OCI-LY7 (cell line): ENCODE measurements at places on chromosomes 7 and 10.

DNA sequence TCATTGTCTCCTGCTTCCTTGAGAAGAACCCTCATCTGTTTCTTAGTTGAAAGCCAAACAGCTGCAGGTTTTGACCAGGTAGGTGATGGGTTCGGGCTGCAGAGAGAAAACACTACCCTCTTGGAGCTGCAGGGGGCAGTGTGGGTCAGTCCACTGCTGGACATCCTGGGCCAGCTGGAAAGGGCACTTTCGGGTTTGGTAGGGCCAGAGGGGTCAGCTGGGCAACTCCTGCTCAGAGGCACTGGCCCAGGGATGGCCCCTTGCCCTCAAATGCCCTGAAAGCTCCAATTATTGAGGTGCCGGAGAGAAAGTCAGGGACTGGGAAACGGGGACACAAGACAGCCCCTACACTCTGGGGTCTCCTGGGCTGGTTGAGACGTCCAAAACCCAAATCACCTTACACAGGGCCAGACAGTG, 90.7 kb downstream of the MKI67 start:
- peak; percentile 40 for DNase-seq

DNA sequence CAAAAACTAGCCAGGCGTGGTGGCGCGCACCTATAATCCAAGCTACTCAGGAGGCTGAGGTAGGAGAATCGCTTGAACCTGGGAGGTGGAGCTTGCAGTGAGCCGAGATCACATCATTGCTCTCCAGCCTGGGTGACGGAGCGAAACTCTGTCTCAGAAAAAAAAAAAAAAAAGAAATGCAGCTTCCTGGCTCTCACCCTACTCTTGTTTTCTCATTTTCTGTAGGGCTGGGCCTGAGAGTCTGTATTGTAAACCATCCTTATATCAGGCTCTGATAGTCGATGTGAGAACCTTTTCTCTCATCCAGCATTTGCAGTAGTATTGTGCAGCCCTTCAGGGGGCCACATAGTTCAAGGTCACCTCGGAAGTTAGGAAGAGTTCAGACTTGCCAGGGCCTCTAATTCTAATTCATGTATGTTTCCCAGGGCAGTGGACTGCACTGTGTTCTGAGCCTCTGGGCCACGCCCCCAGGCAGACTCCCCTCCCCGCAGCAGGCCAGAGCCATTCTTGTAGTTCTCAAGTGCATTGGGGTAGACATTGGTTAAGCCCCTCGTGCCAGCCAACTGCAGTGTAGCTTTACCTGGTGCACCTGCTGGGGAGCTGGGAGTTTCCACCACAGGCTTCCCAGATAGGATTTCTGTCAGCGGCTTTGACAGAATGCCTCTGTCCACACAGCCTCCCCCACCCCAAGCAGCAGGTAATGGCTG, 38.3 kb upstream of the PDCD4 start:
- DNase-seq, result no peak

GRCh38 chr7:81462672-81463071, 307.2 kb downstream of the HGF start:
- DNase-seq, result no peak

DNA sequence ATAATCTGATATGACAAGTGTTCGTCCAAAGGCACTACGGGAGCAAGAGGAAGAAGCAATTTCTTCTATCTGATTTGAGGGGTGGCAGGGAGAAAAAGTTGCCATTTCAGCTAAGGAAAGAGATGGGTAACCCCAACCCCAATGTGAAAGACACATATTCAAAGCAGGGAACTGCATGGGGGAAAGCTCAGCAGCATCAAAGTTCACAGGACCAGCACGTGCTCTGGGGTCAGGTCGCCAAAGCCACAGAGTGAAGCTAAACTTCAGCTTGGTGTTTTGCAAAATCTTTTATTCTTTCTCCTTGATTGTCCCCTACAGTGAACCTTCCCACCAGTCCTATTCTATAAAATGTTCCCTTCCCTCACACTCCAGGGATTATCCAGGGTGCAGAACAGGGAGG, 112.8 kb upstream of the PPP2R2D start:
- no peak for DNase-seq

- DNase-seq, result no peak
Observed at GRCh38 chr10:90227786-90228185, 526.4 kb downstream of the KIF20B start.

DNA sequence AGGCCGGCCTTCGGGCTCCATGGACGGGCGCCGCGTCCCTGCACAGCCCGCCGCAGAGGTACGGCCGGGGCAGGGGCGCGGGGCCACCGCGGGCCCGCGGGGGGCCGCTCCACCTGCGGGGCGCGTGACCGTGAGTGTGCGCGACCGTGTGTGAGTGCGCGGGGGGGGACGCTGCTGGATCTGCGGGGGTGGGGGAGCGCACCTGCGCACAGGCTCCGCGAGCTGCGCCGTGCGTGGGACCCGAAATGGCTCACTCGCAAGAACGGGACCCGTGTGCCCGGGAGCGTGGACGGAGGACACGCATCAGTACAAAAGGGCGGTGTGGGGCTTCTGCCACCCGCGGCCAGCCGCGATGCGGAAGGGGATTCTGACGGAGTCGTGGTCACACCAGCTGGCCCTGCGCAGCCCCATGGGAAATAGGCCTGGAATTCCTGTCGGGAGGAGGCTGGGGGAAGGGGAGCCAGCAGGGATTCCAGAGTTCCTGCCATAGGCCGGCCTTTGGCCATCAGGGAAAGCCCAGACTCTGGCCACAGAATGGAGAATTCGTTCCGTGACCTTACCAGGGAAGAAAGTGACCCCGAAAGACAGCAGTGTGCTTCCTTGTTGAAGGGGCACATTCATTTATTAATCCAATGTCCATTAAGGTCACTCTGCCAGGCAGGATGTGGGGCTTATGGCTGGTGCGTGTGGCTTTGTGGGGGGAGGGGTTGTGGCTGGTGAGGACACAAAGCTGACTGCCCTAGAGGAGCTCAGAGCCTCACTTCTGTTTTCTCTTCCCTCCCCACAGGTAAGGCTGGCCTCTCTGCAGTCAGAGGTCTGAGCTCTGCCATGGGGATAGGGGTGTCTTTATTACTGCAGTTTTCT, 494 bp downstream of the REPIN1 start:
- peak; percentile 65 for DNase-seq

- no peak for DNase-seq
Observed at GRCh38 chr10:95759233-95759826, 3.4 kb downstream of the ENTPD1 start.

DNA sequence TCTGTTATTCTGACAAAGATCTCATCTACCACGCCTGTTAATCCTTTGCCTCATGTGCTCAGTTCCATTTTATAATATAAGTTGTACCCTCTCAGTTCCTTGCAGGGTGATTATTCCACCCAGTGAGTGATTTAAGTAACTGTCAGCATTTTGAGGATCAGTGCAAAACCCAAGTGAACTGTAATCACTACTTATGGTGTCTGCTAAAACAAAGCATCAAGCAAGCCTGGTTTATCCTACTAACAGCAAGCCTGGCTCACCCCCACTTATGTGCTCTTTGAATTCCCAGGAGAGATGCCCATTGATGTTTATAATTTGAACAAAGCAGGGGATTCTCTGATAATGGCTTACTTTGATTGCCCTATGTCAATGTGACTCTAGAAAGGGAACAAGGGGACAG, 186.8 kb upstream of the LRGUK start:
- DNase-seq, result no peak

DNA sequence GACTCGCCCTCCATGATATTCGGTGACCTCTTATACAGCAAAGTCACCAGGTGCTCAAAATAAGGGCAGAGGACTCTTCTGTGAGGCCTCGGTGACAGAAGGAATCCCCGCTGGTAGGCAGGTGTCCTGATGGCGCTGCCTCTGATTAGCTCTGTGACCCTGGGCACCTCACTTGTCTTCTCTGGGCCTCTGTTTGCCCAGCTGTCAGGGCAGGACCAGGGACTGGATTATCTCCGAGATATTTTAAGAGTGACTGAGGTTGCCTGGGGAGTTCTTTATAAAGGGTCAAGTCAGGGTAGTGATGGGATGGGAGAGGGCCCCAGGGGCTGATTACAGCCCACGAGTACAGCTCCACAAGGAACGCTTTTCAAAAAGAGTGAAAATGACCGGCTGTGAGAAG, 70.9 kb upstream of the SAMD8 start:
- no peak for DNase-seq

DNA sequence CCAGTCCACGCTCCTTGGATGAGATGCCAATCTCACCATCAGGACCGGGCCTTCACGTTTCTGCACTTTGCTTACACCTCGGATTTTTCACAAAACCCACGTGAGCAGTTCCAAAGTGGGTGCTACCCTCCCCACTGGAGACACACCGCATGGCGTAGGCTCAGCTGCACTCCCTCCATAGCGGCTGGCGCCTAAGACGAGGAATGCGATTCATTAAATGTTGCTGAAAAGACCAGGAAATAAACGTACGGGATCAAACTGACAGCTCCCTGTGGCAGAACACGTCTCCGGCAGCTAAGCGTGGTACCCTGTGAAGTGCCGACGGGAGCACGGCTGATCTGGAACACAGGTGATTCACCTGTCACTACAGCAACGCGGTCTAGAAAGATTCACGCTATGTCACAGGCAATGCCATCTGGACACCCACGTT, 209.0 kb downstream of the DIP2C start:
- no peak for DNase-seq

DNA sequence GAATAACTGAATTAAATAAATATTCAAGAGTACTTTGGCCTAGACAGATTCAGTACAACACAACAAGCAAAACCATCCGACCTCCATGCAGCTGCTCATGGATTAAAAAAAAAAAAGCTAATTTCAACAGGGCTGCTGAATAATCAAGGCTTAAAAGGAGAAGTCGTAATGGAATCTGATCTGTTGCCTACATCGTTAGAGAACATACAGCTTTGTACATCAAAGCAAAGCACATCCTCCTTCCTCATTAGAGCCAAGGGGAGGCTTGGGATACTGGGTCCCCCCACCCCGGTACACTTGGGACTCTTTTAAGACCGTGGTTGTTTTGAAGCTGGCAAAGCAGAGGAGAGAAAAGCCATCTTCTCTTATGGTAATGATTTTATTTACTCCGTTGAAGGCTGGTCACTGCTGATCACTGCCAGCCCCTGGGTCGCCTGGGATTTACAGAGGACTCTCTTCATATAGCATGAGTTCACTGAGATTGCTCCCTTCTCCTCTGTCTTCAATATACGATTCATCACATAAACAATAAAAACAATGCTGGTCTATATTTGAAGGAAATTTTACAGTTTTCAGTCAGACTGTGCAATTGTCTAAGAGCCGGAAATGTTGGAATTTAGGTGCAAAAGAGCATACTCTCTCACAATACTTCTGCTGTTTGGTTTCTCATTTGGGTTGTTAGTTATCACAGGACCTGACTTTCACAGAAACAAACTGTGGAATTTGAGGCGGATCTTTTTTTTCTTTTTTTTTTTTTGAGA, 148.8 kb downstream of the FAM107B start:
- no peak for DNase-seq
